Liver (tissue), 10 donors: ENCODE measurements at places on chromosomes 2 and 18.
A peak's percentile ranks its signal among the peaks of the same experiment; 100 is the strongest.

GRCh38 chr18:46718501-46719341, 38.1 kb downstream of the ST8SIA5 start:
- no peak overlapping the region for H3K4me3 ChIP-seq
- no peak for DNase-seq
- H3K27ac ChIP-seq = no peak overlapping the region

DNA sequence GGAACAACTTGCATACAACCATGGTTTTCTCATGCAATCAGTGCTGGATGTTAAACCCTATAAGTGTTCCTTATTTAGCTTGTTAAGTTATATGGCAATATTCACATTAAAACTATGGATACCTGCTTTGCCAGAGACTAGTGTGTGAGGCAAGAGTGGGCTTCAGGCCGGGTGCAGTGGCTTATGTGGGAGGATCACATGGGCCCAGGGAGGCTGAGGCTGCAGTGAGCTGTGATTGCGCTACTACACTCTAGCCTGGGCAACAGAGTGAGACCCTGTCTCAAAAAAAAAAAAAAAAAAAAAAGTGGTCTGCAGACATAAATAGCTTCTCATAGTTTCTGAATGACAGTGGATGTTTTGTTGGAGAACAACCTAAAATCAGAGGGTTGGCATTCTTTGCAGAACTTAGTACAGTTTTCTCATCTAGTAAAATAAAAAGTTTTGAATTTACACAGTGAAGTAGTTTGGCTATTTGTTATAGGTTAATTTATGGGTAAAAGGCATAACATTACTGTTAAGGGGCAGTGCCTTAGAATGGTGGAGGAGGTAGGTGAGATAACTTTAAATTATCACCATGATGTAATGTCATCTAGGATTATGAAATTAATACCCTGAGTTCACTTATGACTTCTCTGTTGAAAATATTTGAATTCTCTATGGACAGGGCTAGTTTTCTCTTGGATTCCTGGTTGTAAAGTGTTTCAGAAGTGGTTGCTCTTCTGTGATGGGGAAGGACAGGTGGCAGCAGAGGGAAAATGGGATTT, 5.3 kb downstream of the CERS6 start:
- no peaks in the 10 kb centered on the region for H3K27me3 ChIP-seq
- H3K4me3 ChIP-seq = no peak overlapping the region
- peaks cover 13% of the 10 kb centered on the region for H3K4me1 ChIP-seq

DNA sequence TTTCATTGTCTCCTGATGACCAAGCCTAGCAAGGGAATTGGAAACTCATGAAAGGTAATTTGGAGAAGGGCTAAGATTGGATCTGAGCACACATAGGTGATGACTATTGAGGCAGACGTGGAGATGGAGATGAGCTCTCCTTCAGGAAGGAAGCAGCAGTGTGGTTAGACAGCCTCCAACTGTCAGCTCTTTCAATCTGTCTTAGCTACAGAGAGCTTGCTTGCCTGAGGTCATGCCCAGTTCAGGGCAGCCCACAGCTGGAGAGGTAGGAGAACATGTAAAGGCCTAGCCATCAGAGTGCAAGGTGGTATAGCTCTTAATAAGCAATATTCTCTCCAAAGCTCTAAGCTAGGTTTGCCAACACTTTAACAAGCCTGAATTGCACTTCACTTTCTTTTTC, 79.2 kb downstream of the THSD7B start:
- no peak overlapping the region for H3K27ac ChIP-seq
- H3K4me3 ChIP-seq = no peak overlapping the region
- no peaks in the 10 kb centered on the region for H3K27me3 ChIP-seq
- no peak for DNase-seq

GRCh38 chr2:5290900-5291546, 401.2 kb upstream of the SOX11 start:
- no peaks in the 10 kb centered on the region for H3K4me1 ChIP-seq
- no peak overlapping the region for H3K4me3 ChIP-seq
- H3K27me3 ChIP-seq = no peaks in the 10 kb centered on the region
- H3K27ac ChIP-seq = no peak overlapping the region
- H3K36me3 ChIP-seq = no peaks in the 10 kb centered on the region
- DNase-seq = no peak

DNA sequence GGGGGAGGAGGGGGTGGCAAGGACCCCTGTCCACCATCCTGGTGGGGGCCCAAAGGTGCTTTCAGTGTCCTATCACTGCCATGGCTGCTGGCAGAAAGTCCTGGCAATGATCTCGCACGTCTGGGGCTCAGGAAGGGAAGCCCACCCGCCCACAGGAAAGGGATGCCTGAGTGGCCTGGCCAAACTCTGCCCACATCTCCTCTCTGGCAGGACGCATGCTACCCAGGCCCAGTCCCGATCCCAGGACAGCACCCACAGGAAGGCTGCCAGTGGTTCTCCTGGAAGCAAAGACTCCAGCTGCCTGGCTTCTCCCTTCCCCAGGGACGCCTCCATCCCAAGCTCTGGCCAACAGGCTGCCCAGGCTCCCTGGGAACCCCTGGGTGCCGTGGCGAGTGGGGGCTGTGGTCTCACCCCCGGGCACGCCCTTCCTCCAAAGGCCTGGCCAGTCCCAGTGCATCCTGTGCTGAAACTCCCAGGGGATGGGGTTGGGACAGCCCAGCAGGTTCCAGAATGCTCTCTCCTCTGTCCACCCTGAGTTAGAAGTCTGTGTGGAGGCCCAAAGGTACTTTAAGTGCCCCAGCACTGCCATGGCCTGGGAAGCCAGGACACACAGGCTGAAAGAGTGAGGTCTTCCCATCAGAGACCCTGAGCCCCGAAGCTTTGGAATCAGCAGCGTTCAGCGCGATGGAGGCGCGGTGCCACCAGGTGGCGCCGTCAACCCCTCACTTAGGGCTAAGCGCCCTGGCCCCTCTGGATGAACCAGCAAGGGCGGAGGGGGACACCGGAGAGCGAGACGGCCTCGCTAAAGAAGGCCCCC, 29.8 kb upstream of the TAF1B start:
- H3K4me1 ChIP-seq = peaks cover 5% of the 10 kb centered on the region
- no peaks in the 10 kb centered on the region for H3K27me3 ChIP-seq
- no peak overlapping the region for H3K4me3 ChIP-seq
- DNase-seq = peak; percentile 78

- no peaks in the 10 kb centered on the region for H3K4me1 ChIP-seq
- H3K4me3 ChIP-seq = no peak overlapping the region
- H3K27me3 ChIP-seq = no peaks in the 10 kb centered on the region
- no peak overlapping the region for H3K27ac ChIP-seq
Measured at GRCh38 chr2:119293254-119293653, 69.6 kb downstream of the STEAP3 start.

DNA sequence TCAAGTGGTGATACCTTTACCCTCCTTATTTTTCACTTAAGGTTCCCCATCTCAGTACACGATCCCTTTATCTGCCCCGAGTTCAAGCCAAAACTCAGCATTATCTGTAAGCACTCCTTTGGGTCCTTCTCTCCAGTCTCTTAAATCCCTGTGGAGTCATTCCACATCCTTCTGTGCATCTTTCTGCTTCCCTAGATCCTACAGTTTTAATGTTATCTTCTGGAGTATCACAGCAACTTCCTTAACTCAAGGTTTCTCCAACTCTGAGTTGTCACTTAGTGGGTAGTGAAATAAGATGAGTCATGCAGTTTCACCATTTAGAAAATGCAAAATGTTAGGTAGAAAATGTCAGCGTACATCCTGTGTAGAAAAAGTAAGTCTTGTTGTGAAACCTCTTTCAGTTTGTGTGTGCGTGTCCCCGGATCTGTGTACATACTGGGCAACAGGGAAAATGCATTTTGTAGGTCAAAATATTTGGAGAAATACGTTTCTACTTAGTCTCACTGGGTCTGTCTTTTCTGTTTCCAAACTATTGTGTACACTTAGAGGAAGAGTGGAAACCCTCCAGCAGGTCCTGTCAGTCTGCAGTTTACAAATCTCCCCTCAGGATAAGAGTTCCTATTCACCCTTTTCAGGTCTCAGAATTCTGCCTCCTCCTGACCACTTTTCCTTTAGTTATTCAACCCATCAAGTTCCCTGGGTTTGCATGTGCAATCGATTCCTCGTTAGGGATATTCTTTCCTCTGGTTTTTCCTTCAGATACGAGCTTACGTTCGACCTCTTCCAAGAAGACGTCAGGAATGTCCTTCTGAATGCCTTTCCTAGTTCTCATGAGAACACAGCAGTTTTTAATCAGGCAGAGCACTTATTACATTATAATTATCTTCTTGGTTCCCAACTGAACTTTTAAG, 154.8 kb downstream of the TGIF1 start:
- H3K36me3 ChIP-seq = no peaks in the 10 kb centered on the region
- H3K4me1 ChIP-seq = peaks cover 31% of the 10 kb centered on the region
- DNase-seq = no peak
- peak overlapping the region; percentile 91 for H3K27ac ChIP-seq
- no peaks in the 10 kb centered on the region for H3K27me3 ChIP-seq
- peak overlapping the region; percentile 1 for H3K4me3 ChIP-seq

DNA sequence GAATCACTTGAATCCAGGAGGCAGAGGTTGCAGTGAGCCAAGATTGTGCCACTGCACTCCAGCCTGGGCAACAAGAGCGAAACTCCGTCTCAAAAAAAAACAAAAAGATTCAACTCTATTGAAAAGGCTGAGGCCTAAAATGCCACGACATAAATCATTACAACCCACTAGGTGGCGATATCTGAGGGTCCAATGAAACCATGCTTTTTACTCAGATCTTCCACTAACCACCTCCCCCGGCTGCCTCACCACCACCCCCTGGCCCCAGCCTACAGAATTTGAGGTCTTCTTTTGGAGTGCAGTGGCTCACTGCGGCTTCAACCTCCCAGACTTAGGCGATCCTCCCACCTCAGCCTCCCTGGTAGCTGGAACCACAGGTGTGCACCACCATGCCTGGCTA, 57.5 kb downstream of the AP1S3 start:
- no peaks in the 10 kb centered on the region for H3K27me3 ChIP-seq
- no peaks in the 10 kb centered on the region for H3K4me1 ChIP-seq
- H3K4me3 ChIP-seq = no peak overlapping the region
- no peak for DNase-seq
- no peak overlapping the region for H3K27ac ChIP-seq

GRCh38 chr18:11147962-11148679, 1.2 kb downstream of the PIEZO2 start:
- peaks cover 36% of the 10 kb centered on the region for H3K4me1 ChIP-seq
- no peaks in the 10 kb centered on the region for H3K27me3 ChIP-seq

DNA sequence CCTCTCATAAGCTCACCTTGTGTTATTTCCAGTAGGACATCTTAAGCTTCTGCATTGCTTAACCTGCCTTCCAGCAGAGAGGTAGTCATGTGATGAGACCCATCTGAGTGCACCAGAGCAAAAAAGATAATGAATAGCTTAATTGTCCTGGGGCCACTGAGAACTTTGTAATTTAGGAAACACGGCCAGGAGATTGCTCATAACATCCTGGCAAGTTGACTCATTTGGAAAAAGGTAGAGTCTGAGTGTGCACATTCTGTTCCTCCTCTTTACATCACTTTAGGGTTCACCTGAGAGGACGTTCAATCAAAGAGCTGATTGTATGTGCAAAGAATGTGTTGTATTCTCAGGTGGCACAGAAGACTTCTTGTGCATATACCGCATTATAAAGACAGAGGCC, 830.2 kb upstream of the SOX11 start:
- H3K4me1 ChIP-seq = no peaks in the 10 kb centered on the region
- H3K36me3 ChIP-seq = no peaks in the 10 kb centered on the region
- no peak overlapping the region for H3K27ac ChIP-seq
- DNase-seq = no peak
- no peak overlapping the region for H3K4me3 ChIP-seq

- no peaks in the 10 kb centered on the region for H3K36me3 ChIP-seq
- H3K27me3 ChIP-seq = no peaks in the 10 kb centered on the region
- H3K27ac ChIP-seq = no peak overlapping the region
- no peak for DNase-seq
- no peak overlapping the region for H3K4me3 ChIP-seq
Measured at GRCh38 chr2:29865512-29865911, 55.9 kb downstream of the ALK start.

- H3K36me3 ChIP-seq = no peaks in the 10 kb centered on the region
- H3K27ac ChIP-seq = no peak overlapping the region
- peaks cover 4% of the 10 kb centered on the region for H3K27me3 ChIP-seq
Measured at GRCh38 chr18:72727038-72727655, 140.6 kb downstream of the NETO1 start.

DNA sequence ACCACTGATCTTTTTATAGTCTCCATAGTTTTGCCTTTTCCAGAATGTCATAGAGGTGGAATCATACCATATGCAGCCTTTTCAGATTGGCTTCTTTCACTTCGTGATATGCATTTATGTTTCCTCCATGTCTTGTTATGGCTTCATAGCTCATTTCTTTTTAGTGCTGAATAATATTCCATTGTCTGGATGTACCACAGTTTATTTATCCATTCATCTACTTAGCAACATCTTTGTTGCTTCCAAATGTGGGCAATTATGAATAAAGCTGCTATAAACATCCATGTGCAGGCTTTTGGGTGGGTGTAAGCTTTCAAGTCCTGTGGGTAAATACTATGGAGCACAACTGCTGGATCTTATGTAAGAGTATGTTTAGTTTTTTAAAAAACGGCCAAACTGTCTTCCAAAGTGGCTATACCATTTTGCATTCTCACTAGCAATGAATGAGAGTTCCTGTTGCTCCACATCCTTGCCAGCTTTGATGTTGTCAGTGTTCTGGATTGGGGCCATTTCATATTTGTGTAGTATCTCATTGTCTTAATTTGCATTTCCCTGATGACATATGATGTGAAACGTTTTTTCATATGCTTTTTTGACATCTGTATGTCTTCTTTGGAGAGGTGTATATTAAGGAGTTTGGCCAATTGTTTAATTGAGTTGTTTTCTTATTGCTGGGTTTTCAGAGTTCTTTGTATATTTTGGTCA, 20.6 kb downstream of the STPG4 start:
- no peaks in the 10 kb centered on the region for H3K4me1 ChIP-seq
- H3K27me3 ChIP-seq = no peaks in the 10 kb centered on the region
- H3K36me3 ChIP-seq = no peaks in the 10 kb centered on the region
- DNase-seq = no peak

- no peak for DNase-seq
- H3K27ac ChIP-seq = no peak overlapping the region
- H3K4me1 ChIP-seq = no peaks in the 10 kb centered on the region
- no peaks in the 10 kb centered on the region for H3K36me3 ChIP-seq
Measured at GRCh38 chr2:780002-780401, 102.8 kb upstream of the TMEM18 start.

- H3K27me3 ChIP-seq = no peaks in the 10 kb centered on the region
- H3K4me3 ChIP-seq = no peak overlapping the region
- H3K4me1 ChIP-seq = no peaks in the 10 kb centered on the region
- no peak for DNase-seq
- H3K27ac ChIP-seq = no peak overlapping the region
- H3K36me3 ChIP-seq = no peaks in the 10 kb centered on the region
Measured at GRCh38 chr2:157501026-157501425, 57.1 kb upstream of the CYTIP start.

- H3K4me3 ChIP-seq = no peak overlapping the region
- DNase-seq = no peak
- no peak overlapping the region for H3K27ac ChIP-seq
- no peaks in the 10 kb centered on the region for H3K27me3 ChIP-seq
Measured at GRCh38 chr2:207663870-207664545, 38.8 kb upstream of the METTL21A start.
